8988T (cell line): ENCODE measurements at places on chromosomes 3 and 15.

- DNase-seq = no peak
These were observed 77.7 kb downstream of the CEMIP start for GRCh38 chr15:80856809-80857377.

- no peak for DNase-seq
These were observed at the start of gene LSAMP for GRCh38 chr3:116445311-116445841. TSS of gene LSAMP (minus strand) at chr3:116445487.

DNA sequence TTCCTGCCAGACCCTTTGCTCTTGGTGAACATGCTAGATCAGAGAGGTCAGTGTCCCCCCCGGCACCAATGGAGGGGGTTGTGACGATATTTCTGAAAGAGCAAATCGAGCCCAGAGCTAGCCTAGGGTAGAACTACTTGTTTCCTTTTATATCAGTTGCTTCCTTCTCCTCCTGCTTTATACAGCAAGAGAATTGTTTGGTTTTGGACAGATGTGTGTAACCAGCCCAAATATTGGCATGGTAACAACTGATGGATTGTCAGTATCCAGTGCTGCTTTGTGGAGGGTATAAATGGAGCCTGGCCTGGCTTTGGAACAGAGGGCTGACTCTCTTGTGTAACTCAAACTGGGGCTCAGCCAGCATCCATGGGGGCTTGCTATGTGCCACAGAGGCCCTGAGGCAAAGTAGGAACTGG lies 27.2 kb downstream of the SNX1 start:
- no peak for DNase-seq

GRCh38 chr3:139292192-139292591 lies 51.6 kb upstream of the MRPS22 start:
- no peak for DNase-seq

GRCh38 chr3:127534564-127534963 lies 56.0 kb downstream of the TPRA1 start:
- DNase-seq = no peak

GRCh38 chr15:80852676-80853075 lies 73.5 kb downstream of the CEMIP start:
- no peak for DNase-seq

DNA sequence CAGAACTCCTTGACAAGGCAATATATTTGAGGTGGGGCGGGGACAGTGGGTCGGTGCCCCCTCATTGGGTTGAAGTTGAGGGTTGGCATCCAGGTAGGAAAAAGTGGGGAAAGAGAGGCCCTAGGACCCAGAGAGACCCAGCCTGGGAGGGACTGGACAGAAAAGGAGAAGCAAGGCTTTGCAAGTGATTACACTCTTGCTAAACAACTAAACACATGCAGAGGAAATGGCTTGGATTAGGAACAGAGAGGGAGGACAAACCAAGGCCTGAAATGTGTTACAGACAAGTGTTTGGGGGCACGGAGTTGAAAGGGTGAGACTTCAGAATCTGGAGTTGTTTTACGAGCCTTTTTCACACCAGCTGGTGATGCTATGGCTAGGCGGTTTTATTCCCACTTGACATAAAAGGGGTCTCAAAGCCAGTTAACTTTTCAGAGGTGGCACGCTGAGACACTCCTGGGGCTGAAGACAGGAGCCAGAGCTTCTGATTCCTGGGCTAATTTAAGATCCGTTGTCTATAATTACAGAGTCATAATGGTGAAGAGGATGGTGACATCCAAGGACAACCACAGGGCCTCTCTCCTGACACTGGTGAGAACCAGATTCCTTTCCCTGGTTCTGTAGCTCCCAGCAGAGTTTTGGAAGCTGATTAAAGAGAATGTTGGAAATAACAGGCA lies 7.7 kb upstream of the KCTD6 start:
- DNase-seq = no peak

DNA sequence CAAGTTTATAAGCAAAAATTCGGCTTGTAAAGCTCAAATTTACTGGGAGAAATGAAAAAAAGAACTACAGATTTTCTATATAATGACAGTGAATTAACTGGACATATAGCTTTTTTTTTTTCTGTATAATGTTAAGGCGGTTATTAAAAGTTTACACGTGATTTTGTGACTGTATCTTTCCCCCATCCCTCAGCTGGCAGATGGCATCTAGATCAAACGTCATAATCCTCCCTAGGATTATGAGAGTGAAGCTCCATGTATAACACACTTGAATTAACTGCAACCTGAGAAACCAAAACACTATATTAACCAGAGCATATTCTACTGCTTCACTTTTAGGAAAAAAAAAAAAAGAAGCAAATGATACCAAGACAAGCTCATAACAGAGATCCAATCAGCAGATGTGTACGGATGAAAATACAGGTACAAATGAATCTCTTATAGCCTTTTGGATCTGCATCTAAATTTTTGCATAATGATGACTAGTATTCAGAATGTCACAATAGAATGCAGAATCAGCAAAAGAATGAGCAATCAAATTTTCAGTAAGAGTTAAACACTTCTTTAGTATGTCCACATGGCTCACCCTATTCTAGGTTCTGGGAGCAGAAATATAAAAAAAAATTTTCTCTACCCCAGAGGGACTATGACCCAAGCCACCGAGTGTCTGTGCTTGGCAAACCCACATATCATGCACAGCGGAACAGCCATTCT lies 12.4 kb downstream of the MOBP start:
- no peak for DNase-seq

GRCh38 chr3:177050501-177051237 lies 146.6 kb downstream of the TBL1XR1 start:
- DNase-seq = no peak

DNA sequence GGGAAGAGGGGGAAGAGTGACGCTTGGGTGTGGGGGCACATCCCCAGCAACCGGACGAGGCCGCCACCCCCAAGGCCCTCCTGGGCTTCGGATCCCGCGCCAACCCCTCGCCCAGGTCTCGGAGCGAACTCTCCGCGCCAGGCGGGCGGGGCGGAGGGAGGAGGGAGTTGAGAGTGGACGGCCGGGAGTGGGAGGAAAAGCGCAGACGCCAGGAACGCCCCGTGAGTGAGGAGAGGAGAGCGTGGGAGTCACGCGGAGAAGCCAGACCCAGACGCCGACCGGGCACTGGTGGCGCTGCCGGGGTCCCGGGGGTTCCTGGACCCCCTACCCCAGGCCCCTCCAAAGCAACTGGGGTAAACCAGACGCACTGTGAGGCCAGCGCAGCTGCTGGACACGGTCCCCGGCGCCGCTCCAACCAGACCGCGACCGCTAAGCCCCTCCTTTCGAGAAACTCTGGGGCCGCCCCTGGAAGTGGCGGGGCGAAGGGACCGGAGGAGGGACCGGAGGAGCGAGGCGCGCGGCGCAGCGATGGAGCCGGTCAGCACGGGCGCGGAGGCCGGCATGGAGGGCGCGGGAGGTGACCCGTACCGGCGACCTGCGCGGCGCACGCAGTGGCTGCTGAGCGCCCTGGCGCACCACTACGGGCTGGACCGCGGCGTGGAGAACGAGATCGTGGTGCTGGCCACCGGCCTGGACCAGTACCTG lies at the start of gene EFCC1:
Gene EFCC1, plus strand, starts transcription at position 204 of the 705 bp plus-strand sequence. Its CDS starts 325 bp downstream, at position 529.
- DNase-seq = peak; percentile 67

DNA sequence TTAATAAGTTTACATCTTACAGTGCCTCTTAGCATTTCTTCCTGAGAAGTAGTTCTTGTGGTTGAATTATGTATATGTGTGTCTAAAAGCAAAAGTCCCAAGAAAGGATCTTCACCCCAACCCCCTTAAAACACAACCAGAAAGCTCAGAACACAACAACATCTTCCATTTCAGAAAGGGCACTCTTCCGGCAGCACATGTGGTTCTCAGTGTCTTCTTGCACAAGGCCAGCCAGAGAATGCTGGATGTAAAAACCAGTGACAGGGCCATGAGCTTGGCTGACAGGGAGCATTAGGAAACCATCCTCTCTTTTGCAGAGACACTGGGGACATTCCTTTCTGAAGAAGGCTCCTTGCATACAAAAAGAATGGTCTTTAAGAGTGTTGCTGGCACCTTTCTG lies 45.0 kb downstream of the EEFSEC start:
- no peak for DNase-seq

- no peak for DNase-seq
These were observed 27.9 kb downstream of the EIF1B start for GRCh38 chr3:40337136-40338108.

- no peak for DNase-seq
These were observed 249.9 kb upstream of the ST8SIA2 start for GRCh38 chr15:92143765-92144164.

DNA sequence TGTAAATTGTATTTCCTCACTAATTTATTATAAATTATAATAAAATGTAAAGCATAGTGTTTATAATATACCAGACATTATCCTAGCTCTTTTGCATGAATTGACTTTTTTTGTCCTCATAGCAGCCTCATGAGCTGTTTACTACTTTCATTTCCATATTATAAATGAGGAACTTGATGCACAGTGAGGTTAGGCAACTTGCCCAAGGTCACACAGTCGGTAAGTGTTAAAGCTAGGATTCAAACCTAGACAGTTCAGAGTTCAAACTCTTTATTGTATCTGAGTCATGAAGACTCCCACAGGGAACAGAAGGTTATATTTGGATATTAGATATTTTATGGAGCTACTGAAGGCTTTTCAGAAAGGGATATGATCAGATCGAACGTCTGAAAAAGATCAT lies 322.2 kb upstream of the SATB1 start:
- DNase-seq = no peak

GRCh38 chr3:194785315-194785714 lies 99.6 kb downstream of the FAM43A start:
- no peak for DNase-seq

GRCh38 chr3:134652886-134653630 lies 2.2 kb upstream of the KY start:
- DNase-seq = no peak

DNA sequence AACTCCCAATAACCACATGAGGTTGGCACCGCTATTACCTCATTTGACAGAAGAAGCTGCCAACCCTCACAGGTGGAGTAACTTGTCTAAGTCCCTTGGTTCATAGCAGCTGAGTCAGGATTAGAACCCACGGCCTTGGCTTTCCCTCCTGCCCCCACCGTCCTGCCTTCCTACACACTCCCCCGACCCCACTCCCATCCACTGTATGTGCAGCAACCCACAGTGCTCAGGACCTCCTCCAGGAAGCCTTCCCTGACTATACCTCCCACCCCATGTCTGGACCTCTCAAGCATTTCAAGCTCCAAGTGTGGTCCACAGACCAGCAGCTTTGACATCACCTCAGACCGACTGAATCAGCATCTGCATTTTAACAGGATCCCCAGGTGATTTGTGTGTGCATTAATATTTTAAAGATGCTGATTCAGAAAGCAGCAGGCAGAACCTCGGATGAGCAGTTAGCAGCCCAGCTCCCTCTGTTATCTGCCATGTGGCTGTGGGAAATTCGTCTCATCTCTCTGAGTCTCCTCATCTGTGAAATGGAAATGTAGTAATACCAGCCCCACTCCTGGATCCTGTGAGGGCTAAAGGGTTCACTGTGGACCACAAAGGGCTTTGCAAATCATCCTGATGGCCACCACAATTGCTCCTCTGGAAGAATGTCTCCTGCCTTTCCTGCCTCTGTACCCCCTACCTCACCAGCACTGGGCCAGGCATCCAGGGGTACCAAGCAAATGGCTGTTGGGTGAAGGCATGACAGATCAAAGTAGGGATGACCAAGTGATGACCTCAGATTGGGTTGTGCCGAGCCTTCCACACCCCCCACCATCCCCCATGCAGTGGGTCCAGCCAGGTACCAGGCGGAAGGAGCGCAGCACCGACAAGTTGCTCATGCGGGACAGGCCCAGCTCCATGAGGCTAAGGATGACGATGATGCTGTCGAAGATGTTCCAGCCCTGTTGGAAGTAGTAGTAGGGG lies 62.7 kb downstream of the SCN5A start:
- no peak for DNase-seq

DNA sequence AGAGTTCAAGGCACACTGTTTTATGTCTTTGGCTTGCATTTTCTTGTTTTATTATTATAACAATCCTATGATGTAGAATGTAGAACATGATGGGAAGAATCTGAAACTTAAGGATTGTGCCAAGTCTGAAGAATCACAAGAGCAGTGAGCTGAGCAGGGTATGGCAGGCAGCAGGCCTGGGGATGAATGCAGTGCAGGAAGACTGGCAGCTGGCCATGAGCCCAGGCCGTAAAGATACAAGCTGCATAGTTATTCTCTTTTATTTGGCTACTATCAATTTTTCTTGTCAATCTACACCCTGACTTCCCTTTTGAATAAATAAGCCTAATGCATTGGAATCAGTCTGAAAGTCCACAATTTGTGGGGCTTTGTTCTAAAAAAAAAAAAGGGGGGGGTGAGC lies 89.6 kb upstream of the ARPP21 start:
- DNase-seq = no peak

DNA sequence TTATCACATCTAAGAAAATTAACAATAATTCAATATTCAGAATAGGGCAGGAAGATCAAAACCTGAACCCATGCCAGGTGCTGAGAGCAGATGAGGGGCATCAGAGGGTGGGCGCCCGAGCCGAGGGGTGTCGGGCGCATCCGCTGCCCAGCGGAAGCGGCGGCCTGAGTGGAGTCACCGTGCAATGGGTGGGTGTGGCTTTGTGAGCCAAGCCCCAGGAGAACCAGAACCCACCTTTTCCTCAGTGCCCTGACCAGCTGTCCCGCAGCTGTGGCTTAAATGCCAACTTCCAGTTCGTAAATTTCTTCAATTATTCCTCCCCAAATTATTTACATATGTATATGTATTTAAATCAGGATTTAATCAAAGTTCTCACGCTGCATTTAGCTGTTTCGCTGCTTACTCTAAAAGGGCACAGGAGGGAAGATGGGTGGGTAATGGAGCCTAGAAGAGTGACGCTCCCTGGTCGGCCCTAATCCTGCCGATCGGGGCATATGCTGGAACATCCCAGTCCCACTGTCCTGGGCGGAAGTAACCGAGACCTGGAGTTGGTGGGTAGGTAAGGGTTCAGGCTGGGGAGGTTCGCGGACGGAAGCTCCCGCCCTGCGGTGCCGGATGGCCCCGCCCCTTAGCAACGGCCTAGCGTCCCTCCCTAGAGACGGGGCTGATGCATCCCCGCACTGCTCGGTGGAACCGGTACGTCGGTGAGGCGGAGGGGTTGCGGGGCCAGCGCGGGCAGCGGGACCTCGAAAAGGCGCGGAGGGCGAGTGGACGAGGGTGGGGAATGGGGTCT lies 1.3 kb downstream of the DNAH1 start:
- DNase-seq = no peak

DNA sequence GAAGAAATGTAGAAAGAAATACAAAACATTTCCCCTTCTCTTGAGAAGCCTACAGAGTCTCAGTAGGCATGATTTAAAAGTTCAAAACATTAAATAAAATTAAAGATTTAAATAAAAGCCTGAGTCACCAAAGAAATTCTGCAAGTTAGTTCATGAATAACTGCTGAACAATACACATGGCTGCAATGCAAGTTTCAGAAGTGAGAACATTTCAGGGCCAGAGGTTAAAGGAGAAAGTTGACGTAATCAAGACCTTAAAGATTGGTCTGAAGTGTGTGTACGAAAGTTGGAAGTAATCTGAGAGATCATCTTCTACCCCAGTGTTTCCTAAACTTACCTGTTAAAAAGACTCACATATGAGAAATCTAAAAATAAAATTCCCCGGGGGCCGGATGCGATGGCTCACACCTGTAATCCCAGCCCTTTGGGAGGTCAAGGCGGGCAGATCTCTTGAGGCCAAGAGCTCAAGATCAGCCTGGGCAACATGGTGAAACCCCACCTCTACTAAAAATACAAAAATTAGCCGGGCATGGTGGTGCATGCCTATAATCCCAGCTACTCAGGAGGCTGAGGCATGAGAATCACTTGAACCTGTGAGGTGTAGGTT lies 108.7 kb upstream of the PHLDB2 start:
- DNase-seq = no peak

- no peak for DNase-seq
These were observed 68.7 kb upstream of the ARHGEF3 start for GRCh38 chr3:56870436-56870835.

GRCh38 chr3:140832883-140833282 lies 108.8 kb upstream of the SLC25A36 start:
- no peak for DNase-seq

GRCh38 chr3:128997486-128998133 lies 3.5 kb upstream of the EFCC1 start:
- DNase-seq = no peak
